ENCODE measurements at places on chromosomes 13 and 19.

- DNase-seq = no peak
Measured at GRCh38 chr13:23087880-23088279, 92.9 kb upstream of the SGCG start.

- DNase-seq = no peak
Measured at GRCh38 chr19:2981898-2982297, 4.5 kb downstream of the TLE6 start.

DNA sequence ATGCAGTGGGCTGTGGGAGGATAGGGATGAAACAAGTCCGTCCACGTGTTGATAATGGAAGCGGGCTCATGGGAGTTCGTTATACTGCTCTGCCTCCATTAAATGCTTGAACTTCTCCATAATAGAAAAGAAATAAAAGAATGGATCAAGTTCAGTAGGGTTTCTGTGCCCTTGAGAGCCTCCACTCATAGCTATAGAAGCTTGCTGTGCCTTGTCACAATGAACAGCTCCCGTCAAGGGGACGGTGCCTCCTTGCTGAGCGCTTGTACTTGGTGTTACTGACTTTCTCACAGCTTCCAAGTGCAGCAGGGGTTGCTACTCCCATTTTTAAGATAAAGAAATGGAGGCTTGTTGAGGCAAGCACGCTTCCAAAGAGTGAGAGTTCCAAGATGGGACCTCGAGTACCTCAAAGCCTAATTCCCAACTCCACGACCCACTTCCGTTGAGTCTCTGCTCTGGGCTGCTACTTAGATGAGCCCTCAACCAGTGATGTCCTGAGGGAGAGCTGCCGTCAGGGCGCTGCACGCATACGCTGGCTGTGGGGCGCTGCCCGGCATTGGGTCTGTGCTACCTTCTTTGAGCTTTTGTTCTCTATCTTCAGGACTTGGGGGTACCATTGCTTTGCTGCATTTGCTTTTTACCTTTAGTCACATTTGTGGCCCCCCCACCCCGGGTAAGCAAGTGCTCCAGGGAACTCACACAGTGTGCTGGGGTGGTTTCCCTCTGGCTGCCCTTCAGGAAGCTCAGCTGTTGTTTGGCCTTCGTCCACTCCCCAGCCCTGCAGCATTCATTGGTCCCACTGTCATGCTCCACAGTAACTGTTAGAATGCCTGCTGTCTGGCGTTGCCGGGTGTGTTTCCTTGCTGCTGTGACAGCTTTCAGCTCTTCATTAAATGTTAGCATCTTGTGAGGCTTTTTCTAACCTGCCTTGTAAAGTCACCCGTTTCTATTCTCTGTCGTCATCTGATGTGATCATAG is 9.5 kb downstream of the SNRNP70 start:
- DNase-seq = peak; percentile 29

- peak; percentile 30 for DNase-seq
Measured at GRCh38 chr19:5436106-5436947, 18.9 kb upstream of the ZNRF4 start.

DNA sequence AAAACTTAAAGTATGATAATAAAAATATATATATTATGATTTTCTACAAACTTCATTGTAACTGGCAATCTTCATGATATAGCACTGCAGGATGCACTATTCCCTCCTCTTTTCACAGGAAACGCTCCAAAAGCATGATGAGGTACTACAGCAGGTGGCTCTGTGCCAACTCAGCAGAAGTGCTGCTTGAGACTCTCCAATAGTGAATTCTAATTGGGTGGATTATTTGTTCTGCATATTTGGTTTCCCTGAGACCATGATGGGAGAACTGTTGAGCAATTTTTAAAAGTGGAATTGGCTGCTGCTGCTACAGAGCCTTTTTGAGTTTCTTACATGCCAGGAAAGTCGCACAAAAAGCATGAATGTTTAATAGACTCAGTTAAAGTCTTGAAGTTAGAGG is 1782.4 kb upstream of the PCDH20 start:
- DNase-seq = no peak

GRCh38 chr13:26531742-26532141 is 25.7 kb upstream of the WASF3 start:
- DNase-seq = no peak

GRCh38 chr19:42250183-42250665 is 4.7 kb downstream of the ERF start:
- no peak for DNase-seq

- DNase-seq = no peak
Measured at GRCh38 chr13:28494778-28495537, at the start of gene FLT1. Gene FLT1, minus strand, starts transcription at chr13:28495128. Its CDS starts 285 bp downstream, at chr13:28494843.

DNA sequence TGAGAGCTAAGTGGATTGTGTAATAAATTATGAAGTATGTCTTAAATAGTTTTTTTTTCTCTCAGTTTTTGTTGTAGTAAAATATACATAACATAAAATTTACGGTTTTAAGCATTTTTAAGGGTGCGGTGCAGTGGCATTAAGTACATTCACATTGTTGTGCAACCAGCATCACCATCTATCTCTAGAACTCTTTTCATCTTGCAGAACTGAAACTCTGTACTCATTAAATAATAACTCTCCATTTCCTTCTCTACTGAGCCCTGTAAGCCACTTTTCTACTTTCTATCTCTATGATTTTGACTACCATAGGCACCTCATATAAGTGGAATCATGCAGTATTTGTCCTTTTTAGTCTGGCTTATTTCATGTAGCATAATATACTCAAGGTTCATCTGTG is 87.1 kb downstream of the GJA3 start:
- DNase-seq = no peak

DNA sequence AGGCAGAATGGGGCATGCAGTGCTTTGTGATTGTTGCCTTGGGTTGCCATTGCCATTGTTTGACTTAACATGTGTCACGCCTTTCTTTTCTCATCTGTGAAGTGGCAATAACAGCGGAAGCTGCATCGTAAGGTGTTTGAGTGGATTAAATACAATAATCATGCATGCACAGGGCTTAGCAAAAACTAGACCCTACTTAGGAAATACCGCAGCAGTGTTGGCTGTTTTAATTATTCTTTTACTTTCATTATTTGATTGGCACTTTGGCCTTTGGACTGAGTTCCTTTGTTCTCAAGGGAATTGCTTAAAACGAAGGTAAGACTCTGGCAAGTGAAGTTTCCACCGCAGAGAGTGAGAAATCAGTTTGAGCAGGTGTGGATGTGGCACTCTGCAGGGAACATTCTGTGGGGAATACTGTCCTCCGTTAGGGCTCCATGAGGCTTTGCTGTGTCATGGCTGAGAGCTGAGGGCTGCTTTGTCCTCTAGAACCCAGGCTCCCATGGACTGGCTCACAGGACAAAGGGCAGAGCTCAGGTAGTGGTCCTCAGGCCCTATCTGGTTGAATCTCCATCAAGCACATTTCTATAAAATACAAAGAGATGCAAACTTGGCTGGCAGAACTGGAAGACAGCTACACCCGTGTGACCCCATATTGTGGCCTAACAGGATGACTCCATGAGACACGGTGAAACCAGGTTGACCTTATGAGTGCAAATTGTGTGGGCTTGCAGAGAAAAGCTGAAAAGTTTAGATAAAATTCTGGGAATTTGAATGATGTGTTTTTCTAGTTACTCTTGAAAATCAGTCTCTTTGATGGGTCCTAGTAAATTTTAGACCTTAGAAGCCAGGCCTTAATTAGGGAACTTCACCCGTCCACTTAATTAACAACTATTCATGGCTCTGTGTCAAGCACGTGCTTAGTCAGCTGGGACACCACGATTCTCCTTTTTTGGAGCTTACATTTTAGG is 407.2 kb downstream of the KCNRG start:
- no peak for DNase-seq

GRCh38 chr19:29860492-29860891 is 48.7 kb downstream of the CCNE1 start:
- DNase-seq = no peak

- no peak for DNase-seq
Measured at GRCh38 chr19:33032218-33032781, 32.4 kb downstream of the RHPN2 start.

GRCh38 chr19:33247441-33247819 is 21.8 kb upstream of the SLC7A10 start:
- DNase-seq = no peak

GRCh38 chr13:43375797-43376465 is 352.5 kb downstream of the DNAJC15 start:
- DNase-seq = no peak

GRCh38 chr13:77360032-77360685 is 33.3 kb upstream of the MYCBP2 start:
- no peak for DNase-seq

- no peak for DNase-seq
Measured at GRCh38 chr13:106581225-106581624, 13.3 kb upstream of the ARGLU1 start.

DNA sequence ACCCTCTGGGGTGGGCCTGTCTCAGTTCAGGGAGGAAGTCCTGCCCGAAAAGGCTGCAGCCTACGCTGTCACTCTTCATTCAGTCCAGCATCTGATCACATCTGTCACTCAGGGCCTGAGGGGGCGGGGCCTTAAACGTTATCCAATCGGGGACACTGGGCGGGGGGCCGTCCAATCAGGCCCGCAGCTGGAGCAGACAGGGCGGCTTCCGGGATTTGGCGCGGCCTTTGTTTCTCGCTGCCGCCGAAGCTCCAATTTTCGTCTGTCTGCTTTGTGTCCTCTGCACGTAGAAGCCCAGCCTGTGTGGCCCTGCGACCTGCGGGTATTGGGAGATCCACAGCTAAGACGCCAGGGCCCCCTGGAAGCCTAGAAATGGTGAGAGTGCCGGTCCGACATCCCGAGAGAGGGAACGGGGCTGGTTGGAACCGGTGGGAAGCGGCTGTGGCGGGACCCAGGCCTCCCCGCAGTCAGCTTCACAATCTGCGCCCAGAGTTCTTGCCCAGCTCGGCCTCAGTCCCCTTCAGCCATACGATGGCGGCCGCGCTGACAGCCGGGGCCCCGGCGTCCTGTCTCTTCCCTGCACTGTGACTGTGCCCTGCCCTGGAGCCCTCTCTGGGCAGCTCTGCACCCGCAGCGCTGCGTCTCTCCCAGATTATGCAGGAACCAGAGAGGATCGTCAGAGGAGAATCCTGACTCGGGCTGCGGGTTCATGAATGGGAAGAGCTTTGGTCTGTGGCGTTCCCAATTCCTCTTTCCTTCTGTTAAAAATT is at the start of gene ZNF730:
ZNF730 (plus strand) TSS at position 224 of the 770 bp plus-strand sequence; CDS start at position 373, 149 bp downstream.
- DNase-seq = peak; percentile 18

GRCh38 chr13:106532111-106532929 is 3.1 kb downstream of the EFNB2 start:
- no peak for DNase-seq

- DNase-seq = no peak
Measured at GRCh38 chr13:27461940-27462584, 11.7 kb upstream of the MTIF3 start.

DNA sequence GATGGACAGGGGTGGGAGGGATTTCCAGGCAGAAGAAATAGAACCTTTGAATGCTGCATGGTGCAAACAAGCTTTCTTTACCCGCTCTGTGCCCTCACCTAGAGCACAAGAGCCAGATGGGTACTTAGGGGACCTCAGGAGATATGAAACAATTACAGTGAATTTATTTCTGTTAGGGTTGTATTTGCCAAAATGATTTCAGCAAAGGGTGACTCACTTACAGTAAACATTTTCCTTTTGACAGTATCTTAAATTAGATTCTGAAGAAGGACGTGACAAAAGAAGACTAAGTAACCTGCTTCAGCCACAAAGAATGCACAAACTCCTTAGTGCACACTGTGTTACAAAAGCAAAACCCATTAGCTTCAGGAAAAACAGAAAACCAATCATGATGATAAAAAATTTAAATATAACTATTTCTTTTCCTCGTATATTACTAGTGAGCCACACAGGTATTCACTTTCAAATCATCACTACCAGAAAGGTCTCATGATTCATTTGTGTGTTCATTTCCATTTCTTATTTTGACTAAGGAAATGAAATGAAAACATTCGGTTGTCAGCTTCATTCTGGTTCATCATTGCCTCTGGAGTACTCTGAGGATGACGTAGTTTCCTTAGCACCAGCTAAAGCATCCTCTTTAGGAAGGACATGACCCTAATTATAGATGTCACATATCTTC is 158.8 kb downstream of the NHLRC3 start:
- DNase-seq = no peak

DNA sequence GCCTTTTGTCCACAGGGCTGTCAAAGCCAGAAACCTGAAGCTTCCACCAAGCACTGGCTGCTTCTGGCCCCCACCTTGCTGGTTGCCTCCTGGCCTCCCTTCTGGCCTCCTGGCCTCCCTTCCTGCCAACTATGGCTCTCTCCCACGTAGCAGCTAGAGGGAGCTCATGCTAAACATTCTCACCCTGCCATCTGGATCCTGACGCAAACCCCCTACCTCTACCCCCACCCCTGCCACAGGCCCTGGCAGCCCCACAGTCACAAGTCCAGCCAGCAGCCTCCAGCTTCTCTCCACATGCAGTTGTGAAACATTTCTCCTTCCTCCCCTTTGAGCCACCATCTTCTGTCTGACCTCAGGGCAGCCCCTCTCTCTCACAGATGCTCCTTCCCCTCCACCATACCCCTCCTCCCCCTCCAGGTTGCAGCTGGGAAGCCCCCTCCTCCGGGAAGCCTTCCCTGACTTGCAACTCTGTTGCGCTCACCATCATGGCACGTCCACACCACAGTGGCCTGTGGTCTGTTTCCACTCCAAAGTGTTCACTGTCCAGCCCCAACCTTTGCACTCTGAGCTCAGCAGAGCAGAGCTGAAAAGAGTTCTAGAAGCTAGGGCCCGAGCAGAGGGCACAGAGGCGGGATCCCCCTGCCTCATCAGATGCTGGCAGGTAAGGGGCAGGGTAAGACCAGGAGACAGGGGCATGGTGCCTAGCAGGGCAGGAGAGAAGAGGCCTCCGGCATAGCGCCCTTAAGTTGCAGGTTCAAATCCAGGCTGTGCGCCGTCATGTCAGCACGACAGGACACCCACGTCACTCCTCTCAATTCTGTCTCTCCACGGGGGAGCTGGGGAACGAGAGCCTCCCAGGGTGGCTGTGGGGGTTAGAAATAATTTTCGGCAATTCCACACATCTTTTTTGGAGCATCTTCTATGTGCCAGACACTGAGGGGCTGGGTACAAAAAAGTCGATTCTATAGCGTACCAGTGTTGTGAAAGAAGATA is 7.3 kb downstream of the ADGRL1 start:
- DNase-seq = no peak

- no peak for DNase-seq
Measured at GRCh38 chr13:23592596-23592995, 22.4 kb downstream of the TNFRSF19 start.

- DNase-seq = no peak
Measured at GRCh38 chr13:32838945-32839344, 177.3 kb upstream of the KL start.

DNA sequence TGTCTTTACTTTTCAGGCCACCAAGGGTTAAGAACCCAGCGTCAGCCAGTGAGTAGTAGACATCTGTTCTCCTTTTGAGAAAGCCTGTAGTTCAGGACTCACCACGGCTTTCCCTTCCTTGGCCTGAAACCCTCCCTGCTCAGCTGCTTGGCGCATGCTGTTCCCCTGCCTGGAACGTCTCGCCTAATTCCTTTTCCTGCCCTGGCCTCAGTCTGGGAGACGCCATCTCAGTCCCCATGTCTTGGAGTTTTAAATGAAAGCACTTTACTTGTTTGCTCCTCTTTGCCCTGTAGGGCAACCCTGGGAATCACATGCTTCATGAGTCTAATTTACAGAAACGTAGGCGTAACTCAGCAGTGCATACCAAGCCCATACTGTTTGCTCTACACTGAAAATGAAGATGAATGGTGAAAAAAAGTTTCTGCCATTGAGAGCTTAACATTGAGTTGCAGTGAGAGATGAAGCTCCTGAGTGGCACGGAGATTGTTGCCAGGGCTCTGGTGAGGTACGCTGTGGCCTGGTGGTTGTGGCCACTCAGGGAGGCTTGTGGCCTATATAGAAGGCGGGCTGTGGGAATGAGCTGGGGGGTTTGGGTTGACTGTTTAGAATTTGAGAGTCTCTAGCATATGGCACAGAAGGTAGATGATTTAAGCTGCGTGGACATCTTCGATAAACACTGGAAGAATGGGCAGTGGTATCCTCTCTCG is 52.8 kb downstream of the GATAD2A start:
- no peak for DNase-seq
